ENCODE measurements at places on chromosomes 11 and 22. TPM values are rescaled to one million over a fixed set of nuclear protein-coding genes. Genes with fewer than 3 reads are reported as not detected.

DNA sequence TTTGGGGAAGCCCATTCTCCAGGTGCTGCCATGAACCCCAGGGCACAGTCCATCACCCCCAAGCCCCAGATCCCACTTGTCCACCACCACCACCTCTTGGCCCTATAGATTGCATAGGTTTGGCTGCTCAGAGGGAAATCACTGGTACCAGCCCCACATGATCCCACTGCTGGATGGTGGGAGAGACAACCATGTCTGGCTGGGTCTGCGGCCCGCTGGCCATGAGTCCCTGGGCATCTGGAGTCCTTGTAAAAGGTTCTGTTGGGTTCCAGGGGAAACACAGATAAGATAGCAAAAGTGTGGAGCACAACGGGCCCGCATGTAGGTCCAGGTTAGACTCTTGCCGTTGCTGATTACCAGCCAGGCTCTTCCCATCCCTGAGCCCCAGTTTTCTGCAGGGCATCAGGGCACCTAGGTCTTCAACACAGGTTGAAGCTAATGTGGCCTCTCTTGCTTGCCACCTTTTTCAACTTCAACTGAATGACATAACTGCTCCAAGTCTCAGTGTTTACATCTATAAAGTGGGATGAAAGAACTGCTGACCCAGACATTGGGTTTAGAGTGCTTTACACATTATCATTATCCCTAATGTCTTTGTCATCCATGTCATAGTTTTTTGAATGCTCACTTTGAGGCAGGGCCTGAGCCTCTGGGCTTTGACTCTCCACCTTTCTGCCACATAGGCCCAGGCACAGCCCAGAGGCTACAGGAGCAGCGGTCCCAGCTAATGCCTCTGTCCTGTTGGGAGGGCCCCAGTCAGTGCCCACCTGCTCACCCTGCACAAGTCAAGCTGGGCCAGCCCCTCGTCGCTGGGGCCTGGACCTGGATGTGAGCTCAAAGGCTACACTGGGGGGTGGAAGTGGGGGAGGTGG, 1.0 kb upstream of the TANGO2 start:
- ATAC-seq, result no peak

Gene KRTAP5-9
- 0.36 TPM for total RNA-seq

DNA sequence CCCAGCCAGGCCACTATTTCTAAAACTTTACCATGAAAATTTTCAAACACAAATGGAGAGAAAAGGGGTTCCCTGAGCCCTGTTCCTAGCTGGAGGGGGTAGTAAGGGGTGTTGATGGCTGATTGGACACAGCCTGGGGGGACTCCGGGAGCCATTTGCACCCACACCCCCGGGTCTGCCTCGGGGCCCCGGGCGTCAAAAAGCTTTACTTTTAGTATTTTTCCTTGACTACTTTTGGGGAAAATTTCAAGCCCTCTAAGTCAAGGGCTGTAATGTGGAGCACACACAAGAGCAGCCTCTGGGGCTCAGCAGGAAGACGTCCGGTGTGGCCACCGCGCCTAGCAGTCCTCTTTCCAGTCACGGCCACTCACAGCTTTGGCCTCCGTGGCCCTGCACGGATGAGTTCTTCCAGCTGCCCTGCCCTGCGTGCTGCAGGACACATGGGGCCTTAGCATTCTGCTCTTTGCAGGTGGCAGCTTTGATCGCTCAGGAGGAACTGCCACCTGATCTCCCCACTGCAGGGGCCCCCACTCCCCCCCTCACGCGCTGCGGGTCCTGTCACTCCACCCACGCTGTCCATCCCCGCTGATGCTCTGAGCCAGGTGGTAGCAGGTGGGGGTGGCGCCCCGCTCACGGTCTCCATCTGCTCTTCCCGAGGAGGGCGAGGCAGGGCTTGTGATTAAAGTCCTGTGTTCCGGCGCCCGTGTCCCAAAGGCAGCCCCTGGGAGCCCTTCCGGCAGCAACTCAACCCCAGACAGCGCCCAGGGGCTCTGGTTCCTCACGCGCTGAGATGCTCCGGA, 14.4 kb downstream of the RNH1 start:
- no peak for ATAC-seq

DNA sequence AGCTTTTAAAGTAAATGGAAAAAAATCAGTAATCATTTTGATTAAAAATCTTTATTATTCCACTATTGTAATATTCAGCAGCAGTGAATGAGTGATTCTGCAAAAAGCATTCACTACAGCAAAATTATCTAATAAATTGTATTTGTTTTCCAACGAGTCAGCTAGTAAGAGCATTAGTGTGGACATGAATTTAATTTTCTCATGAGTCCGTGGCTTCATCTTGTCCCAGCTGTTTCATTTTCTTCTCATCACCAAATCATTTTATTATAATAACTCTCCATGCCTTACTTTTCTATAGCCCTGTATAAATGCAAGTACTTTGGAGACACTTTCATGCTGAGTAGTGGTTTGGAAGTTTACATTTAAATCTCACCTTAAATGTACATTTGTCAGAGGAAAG, 66.2 kb downstream of the FANCF start:
- no peak for ATAC-seq
